Endothelial cell of umbilical vein (primary cell): ENCODE measurements at places on chromosomes 4 and X.

DNA sequence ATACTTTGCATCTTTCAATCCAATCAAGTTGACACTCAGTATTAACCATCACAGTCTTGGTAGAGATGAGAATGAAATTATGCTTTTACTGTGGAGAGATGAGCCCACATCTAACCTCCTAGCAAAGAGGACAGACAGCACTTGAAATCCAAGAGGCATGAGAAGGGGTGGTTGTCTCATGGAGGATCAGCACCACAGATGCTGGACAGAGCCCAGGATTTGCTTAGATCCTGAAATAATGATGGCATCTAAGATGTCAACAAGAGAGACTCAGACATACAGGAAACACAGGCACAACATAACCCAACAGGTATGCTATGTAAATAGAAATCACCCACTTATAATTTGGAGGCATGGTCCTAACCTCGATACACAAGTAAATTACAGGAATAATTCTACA, 74.3 kb upstream of the VCX2 start:
- no peak for DNase-seq

- no peak for DNase-seq
Measured at GRCh38 chr4:140893939-140894338, 137.8 kb upstream of the TBC1D9 start.

DNA sequence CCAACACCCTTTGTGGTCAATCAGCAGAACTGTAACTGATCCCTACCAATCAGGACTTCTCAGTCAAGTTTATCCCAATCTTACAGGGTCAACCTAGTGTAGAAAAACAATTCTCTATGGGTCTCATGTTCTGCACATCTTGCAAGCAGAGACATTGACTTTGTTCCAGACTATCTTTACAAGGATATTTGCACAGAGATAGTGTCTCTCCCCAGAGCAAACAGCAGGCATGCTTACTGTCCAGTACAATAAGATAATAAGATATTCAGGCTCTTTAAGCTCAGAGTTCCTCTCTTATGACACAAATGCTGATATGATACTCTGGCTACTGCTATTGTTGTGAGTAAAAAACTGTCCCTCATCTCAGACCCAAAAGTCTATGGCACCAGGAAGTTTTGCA, 53.2 kb downstream of the ACSL4 start:
- DNase-seq = no peak

- DNase-seq = no peak
Measured at GRCh38 chr4:103076747-103077347, at the start of gene SLC9B2. Gene SLC9B2 (minus strand): TSS chr4:103076761. CDS start chr4:103067550, 9,211 bp downstream.

DNA sequence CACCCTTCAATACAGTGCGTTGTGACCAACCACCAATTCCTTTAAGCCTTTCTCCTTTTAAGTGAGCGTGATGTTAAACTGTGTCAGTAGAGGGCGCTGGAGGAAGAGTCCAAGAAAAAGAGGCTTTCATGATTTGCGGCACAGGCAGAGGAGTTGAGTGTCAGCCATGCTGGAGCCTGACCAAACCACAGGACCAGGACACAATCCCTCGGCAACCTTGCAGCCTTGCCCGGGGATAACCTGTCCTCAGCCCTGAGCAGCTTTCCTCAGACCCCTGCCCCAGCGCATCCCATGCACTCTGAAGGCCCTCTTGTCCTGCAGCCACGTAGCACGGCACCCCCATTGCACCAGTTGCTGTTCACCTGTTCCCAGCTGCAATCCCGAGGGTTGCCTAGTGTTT, 53.5 kb upstream of the SMIM31 start:
- no peak for DNase-seq

DNA sequence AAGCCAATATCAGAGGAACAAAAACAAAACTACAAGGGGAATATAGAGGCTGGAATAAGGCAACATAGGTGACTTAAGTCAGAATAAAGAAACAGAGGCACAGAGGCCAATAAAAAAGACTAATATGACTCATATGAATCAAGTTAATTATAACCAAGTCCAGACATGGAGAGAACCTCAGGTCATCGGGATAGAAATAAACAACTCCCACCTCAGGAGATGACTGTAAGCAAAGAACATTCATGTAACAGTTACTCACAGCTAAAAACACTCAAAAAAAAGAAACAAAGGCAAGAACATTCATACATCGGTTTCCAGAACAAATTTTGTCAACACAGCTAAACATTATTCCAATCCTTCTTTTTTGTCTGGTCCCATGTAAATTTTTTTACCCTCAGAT, 60.3 kb upstream of the RXFP1 start:
- DNase-seq = no peak

DNA sequence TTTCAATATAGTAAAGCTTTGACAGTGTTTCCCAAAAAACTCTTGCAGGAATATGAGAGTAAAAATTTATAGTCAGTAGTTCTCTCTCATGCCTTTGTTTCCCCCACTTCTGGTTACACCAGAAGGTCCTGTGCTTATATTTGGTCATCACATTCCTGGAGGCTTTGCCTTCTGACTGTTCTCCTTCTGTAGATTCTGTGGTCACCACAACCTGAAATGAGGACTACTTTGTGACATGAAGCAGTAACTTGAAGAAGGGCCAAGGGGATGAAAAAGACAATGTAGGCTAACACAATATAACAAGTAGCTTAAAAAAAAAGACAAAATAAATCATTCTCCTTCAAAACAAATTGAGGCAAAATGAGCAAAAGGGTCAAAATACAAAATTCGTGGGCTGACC, 366.2 kb upstream of the NR3C2 start:
- no peak for DNase-seq

GRCh38 chr4:175048906-175049305, 130.7 kb downstream of the ADAM29 start:
- DNase-seq = no peak

GRCh38 chr4:25489253-25489797, 112.3 kb downstream of the ANAPC4 start:
- no peak for DNase-seq

DNA sequence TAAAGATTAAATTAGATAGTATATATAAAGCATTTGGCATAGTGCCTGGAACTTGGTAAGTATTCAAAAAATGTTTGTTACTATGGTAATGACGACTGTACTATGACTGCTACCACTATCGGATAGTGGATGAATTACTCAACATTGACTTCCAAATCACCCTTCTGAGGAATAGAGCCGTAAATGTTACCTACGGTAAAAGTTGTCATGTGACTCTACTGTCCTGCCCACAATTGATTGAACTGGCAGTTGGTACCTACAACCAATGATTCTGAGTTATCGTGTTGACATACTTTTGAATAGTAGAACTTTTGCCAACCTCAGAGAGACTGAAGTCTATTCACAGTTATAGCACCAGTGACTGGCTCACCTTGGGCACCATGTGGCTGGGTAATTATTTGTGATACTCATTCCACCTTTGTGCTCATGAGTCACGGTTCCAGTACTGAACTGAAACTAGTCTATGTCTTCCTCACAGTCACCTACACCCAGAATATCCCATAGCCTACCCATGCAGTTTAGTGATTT, 185.5 kb upstream of the PITX2 start:
- DNase-seq = no peak

DNA sequence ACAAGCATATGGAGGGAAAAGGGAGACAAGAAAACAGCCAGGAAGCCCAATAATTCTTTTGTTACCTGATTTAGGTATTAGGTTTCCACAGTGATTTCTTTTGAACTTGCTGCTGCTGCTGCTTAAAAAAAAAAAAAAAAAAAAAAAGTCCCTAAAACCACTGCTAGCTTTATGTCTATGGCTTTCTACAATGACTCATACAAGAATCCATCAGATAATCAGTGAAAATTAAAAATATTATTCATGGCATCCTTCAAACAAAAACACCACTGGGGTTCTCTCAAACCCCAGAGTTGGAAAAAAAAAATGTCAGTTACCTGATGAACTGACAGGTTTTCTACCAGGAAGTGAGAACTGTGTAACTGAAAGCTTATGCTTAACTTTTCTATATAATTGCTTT, 14.3 kb downstream of the EPHA5 start:
- DNase-seq = no peak

DNA sequence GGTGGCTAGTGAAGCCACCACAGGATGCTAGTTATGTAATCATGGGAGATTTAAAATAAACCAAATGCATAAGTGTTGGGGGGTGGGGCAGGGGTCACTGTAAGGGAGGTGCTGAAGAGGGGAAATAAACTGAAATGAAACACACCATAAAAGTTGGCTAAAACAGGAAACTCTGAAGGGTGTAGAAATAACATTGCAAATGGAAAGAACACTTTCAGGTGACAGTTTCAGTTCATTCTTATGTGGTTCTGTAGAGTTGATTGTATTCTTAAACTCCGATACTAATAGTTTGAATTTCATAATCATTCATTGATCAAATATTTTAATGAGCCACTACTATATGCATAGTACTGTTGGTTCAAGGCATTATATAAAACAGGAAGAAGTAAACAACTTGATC, 80.1 kb downstream of the HDAC8 start:
- no peak for DNase-seq

GRCh38 chrX:15191830-15192229, 78.1 kb downstream of the ASB9 start:
- no peak for DNase-seq

DNA sequence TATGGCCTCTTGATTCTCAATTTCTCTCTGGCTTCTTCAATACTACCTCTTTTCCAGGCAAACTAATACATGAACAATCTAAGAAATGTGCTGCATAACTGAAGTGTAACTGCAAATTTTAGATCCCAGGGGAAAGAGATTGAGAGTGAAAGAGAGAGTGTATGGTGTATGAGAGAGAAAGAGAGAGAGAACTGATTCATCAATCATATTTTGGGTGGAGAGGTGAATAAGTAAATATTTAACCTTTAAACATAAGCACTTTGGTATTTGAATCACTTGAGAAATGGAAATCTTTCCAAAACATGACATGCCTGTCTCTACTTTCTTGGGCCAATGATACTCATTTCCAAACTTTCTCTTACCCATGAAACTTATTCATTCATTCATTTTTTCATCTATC, 147.2 kb upstream of the DIPK2B start:
- no peak for DNase-seq

DNA sequence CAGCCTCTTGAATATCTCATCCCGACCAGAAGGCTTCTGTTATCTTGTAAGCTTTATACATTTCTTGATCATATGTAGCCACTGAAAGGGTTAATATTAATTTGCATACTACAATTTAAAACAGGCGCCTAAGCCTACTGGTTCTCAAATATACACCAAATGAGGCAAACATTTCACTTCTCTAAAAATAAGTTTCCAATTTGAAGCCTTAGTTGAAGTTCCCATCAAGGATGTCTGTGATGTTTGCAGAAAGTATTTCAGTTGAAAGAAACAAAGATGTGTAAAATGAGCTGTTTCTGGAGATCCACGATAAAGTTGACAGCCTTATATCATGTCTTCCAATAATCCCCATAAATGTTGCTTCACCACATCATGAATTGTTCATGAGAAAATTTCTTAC, 70.6 kb downstream of the KIT start:
- DNase-seq = no peak

GRCh38 chr4:107736924-107737448, 17.0 kb upstream of the PAPSS1 start:
- peak; percentile 58 for DNase-seq

GRCh38 chrX:76184276-76184675, 11.4 kb downstream of the PBDC1 start:
- DNase-seq = no peak

DNA sequence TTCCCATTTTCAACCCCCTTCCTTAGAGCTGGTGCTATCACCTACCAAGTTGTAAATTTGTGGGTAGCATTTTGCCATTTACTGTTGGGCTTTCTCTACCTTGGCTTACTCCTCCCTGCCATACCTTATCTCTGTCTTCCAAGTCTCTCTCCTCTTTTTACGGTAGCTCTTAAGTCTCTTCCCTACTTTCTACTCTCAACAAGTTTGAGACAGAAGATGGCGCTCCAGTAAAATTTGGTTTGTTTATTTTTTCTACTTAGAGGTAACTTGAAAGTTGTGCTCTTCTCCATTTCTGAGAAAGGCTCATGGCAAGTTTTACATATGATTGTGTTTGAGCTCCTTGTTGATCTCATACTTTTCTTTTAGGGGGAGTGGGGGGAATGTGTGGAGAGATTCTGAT, 1508.1 kb downstream of the TECRL start:
- DNase-seq = no peak

DNA sequence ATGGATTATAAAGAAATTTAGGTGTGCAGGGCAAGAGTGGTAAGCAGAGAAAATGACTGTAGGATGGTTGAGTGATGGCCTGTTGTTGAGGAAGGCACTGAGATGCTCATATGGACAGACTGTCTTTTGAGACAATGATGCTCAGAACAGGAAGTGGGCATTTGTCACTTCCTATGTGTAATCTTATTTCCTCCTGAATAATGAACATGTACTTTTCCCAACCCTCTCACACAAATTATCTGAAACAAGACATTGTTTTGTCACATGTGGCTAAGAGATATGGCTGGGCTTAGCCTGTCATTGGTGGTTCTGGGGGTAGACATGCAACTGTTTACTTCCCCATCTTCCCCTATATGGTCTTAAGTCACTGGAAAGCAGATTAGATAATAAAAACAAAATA, 240.5 kb downstream of the CFAP47 start:
- DNase-seq = no peak

DNA sequence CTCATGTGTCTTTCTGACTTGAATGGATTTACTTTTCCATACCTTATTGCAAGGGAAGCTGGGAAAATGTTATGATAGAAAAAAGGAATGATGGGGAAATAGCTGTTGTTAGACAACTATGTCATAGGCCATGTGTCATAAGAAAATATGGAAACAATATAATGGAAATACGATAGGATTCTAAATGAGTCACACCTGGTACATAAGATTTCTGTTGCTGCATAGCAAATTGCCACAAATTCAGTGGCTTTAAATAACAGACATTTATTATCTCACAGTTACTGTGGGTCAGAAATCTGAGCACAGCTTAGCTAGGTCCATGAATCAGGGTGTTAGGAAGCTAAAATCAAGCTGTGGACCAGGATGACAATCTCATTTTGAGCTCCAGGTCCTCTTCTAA, 44.6 kb upstream of the ANKRD50 start:
- DNase-seq = no peak

DNA sequence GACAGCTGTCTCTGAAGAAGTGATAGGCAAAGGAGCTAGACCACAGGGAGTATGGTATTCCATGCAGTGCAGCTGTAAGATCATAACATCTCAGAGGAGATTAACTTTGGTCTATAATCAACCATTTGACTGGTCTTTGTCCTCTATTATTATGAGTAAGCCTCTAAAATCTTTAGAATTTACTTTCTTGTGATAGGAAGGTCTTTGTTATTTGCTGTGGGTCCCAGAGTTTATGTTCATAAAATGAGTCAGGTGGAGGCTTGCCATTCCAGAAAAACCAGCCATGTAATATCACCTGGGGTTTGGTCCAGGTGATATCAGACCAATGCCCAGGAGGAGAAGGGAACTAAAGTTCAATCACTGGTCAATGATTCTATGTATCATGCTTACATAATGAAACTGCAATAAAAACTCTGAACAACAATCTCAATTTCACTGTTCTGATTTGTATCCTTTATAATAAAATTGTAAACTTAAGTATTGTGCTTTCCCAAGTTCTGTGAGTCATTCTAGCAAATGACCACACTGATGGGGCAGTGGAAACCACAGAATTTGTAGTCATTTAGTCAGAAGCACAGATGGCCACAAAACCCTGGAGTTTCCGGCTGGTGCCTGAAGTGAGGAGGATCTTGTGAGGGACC, 239.6 kb upstream of the TRAM1L1 start:
- no peak for DNase-seq
